ENCODE measurements at places on chromosomes 12 and 14.

DNA sequence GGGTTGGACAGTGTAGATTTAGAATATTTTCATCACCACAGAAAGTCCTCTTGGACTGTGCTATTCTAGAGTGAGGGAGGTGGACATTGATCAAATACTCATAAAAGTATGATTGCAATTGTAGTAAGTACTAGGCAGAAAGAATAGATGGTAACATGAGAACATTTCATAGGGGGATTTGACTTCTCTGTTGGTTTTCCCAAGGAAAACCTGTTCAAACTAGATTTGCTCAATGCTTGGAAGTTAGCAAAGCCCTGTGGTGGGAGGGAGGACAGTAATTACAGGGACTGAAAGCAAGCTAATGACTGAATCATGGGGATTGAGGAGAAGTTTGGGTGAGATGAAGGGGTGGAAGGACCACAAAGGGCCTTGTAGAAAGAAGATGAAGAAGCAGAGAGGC is 24.4 kb upstream of the EID3 start:
- no peak for DNase-seq

- no peak for DNase-seq
Observed at GRCh38 chr12:78388461-78388860, 476.1 kb upstream of the SYT1 start.

DNA sequence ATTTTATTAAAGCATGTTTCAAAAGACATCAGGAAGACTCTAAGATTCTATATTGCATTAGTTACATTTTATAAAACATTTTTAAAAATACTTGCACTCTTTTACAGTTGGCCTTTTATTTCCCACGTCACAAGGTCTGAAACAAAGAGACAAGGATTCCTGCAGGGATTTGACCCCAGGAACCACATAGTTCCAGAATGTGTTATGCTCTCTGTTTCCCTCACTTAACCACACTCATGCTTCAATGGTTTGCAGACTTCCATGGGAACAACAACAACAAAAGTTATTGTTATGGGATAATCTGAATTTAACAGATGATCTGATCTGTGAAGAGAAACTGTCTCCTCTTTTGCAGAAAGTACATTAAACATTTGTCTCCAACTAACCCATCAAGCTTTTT is 104.3 kb upstream of the PPFIA2 start:
- DNase-seq, result no peak

DNA sequence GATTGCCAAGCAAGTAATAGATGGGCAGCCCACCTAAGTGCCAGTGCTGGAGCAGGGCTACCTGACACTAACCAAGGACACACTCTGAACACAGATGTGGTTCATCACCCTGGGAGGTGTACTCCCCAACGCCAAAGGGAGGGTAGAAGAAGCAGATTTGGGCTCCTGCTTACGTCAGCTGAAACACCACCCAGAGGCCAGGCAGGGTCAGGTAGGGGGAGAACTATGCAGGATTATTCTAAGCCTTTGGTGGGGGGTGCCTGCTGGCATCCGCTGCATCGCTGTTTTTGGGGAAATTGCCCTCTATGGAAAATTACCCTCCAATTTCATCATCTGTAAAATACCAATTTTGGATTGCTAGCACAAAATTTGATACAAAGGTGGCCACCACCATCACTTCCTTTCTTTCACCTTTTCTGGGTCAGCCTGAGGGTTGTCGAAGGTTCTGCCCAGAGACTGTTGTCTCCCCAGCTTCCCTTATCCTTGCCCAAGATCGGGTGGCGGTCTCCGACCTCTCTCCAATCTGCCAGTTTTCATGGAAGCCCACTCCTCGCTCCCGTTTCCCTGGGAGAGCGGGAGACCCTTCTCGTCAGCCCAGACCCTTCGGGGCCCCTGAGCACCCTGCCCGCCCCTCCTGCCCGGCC is 535 bp downstream of the BIN2 start:
- DNase-seq, result no peak

DNA sequence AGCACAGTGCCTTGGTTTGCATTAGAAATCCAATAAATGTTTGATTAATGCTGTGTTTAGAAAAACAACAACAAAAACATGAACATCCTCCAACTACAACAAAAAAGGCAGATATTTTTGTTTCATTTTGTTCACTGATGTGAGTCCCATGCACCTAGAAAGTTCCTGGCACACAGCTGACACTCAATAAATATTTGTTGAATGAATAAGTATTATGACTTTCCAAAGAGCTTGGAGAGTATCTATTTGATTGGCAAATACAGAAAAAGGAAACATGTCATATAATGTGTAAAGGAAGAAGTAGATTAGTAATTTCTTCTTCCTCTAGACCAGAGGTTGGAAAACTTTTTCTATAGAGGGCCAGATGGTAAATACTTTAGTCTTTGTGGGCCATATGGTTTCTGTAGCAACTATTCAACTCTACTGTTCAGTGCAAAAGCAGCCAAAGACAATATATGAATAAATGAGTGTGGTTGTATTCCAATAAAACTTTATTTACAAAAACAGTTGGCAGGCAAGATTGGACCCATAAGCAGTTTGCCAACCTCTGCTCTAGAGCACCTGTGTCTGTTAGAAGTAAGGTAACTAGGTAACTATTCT is 312.3 kb upstream of the DIO2 start:
- DNase-seq, result no peak

DNA sequence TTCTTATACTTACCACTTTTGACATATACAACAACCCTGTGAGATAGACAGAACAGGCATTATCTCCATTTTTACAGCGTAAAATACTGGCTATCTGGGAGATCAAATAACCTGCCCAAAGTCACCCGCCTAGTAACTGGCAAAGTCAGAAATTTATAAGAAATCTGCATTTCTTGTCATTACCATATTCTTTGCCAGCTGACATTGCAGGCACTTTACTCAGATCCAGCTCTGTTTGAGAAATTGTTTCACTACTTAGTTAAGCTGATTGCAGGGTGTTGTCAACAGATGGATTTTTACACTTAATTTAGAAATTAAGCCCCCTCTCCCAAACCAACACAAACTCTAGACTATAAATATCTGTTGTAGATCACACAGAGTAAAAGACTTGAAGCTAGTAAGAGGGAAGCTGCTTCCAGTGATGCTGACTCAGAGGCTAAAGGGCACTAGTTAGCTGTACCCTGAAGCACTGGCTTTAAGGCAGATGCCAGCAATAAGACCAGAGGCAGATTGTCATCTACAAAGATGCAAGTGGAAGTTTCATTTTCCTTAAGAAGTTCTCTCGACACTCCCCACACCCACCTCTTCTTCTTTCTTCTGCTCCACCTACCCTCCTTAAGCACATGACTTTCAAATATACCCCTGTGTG is 153.1 kb downstream of the ANO6 start:
- DNase-seq, result no peak

DNA sequence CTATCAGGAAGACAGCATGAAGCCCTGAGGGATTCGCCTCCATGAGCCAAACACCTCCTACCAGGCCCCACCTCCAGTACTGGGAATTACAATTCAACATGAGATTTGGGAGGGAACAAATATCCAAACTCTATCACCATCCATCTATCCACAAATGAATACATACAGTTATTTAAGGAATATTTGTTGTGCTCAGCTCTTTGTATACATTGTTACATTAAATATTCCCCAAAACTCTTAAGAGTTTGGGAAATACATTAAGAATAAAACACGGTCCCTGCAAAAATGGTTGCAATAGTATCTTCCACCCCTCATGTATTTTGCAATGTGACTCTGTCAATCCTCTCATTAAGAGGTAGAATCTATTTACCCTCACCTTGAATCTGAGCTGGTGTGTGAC is 109.8 kb upstream of the PLXNC1 start:
- no peak for DNase-seq
